ENCODE measurements at places on chromosomes 6 and 20.

- peaks cover 34% of the 10 kb centered on the region for H3K36me3 ChIP-seq
- H3K4me3 ChIP-seq: no peak overlapping the region
- H3K4me1 ChIP-seq: peaks cover 26% of the 10 kb centered on the region
- H3K27me3 ChIP-seq: no peaks in the 10 kb centered on the region
These were observed 4.6 kb downstream of the VARS2 start for GRCh38 chr6:30918670-30919069.

GRCh38 chr6:68756454-68757375, 121.6 kb downstream of the ADGRB3 start:
- H3K27ac ChIP-seq: no peak overlapping the region
- no peaks in the 10 kb centered on the region for H3K27me3 ChIP-seq
- H3K4me3 ChIP-seq: no peak overlapping the region
- no peaks in the 10 kb centered on the region for H3K36me3 ChIP-seq
- H3K4me1 ChIP-seq: no peaks in the 10 kb centered on the region

GRCh38 chr6:296151-297122, 4.2 kb downstream of the DUSP22 start:
- H3K27me3 ChIP-seq: no peaks in the 10 kb centered on the region
- no peak for DNase-seq
- no peak overlapping the region for H3K27ac ChIP-seq
- no peak overlapping the region for H3K4me3 ChIP-seq
- H3K4me1 ChIP-seq: peaks cover 3% of the 10 kb centered on the region
- H3K36me3 ChIP-seq: no peaks in the 10 kb centered on the region

DNA sequence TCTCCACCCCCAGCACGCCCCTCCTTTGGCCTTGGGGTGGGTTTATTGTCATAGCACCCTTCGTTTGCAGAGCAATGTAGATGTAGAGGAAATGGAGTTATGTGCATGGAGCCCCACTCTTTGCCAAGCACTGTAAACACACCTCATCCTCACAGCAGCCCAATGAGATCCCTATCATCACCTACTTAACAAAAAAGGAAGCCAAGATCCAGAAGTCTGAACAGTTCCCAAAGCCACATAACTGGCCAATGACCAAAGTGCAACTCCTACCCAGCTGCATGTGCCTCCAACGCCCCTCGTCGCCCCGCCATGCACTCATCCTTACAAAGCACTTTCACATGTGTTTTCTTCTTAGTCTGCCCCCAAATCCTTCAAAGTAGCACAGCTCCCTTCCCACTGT, 21.8 kb upstream of the FOXQ1 start:
- no peaks in the 10 kb centered on the region for H3K36me3 ChIP-seq
- no peak overlapping the region for H3K27ac ChIP-seq
- no peak for DNase-seq

DNA sequence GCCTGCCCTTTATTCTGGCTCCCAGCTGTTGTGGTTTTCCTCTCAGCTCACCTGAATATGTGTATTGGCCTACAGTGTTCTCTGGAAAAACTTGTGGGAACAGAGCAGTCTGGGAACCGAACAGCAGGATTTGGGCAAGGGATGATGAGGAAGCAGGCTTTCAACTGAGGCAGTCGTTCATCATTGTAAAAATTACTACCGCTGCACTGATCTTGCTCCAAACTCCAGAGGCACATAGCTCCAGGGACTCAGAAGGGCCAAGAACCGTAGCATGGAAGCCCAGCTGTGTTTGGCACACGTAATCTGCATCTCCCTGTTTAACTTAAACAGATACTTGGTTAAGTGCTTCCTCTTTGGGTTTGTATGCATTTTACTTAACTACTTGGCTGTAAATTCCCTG, 48.3 kb upstream of the EEF1A1 start:
- no peaks in the 10 kb centered on the region for H3K36me3 ChIP-seq
- H3K4me3 ChIP-seq: no peak overlapping the region
- no peak overlapping the region for H3K27ac ChIP-seq
- no peaks in the 10 kb centered on the region for H3K4me1 ChIP-seq

DNA sequence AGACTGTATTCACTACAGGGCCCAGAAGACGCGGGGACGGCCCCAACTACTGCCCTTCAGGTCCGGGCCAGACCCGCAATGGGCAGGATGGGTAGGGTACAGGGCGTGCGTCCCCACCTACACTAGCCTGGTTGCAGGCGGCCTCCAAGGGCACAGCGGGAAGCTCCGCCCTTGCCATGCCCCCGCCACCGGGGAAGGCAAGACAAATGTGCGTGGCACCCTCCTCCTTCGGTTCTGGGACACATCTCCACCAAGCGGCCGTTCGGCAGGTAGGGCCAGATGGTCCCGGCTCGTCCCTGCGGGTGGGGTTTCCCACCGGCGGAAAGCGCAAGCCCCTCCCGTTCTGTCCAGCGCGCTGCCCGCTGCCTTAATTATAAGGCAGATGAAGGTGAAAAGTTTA, 5.6 kb downstream of the NXT1 start:
- H3K27me3 ChIP-seq: no peaks in the 10 kb centered on the region
- no peak for DNase-seq
- no peak overlapping the region for H3K27ac ChIP-seq
- no peak overlapping the region for H3K4me3 ChIP-seq
- H3K36me3 ChIP-seq: peaks cover 23% of the 10 kb centered on the region

GRCh38 chr6:38593409-38593808, 46.3 kb downstream of the BTBD9 start:
- H3K27ac ChIP-seq: no peak overlapping the region
- no peak for DNase-seq
- H3K4me3 ChIP-seq: no peak overlapping the region
- H3K4me1 ChIP-seq: peaks cover 10% of the 10 kb centered on the region

DNA sequence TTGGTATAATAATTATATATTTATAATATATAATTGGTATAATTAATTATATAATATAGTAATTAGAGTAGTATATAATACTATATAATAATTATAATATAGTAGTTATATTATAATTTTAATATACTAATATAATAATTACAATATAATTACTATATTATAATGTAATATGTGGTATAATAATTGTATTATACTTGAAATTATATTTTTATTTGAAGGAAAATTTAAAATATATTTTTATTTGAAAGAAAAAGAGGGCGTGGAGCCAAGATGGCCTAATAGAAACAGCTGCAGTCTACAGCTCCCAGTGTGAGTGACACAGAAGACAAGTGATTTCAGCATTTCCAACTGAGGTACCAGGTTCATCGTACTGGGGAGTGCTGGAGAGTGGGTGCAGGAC, 365.9 kb downstream of the MMUT start:
- H3K4me3 ChIP-seq: no peak overlapping the region
- no peak for DNase-seq
- H3K36me3 ChIP-seq: no peaks in the 10 kb centered on the region
- no peaks in the 10 kb centered on the region for H3K4me1 ChIP-seq

- no peaks in the 10 kb centered on the region for H3K27me3 ChIP-seq
- no peak overlapping the region for H3K4me3 ChIP-seq
- H3K4me1 ChIP-seq: no peaks in the 10 kb centered on the region
- no peaks in the 10 kb centered on the region for H3K36me3 ChIP-seq
- DNase-seq: no peak
These were observed 468.7 kb upstream of the ID4 start for GRCh38 chr6:19368511-19368910.

- H3K27ac ChIP-seq: no peak overlapping the region
- no peaks in the 10 kb centered on the region for H3K36me3 ChIP-seq
These were observed 15.9 kb downstream of the SLC12A5 start for GRCh38 chr20:46044896-46045295.

GRCh38 chr20:57247292-57247965, 19.0 kb downstream of the BMP7 start:
- no peak overlapping the region for H3K4me3 ChIP-seq
- H3K27me3 ChIP-seq: peaks cover 7% of the 10 kb centered on the region
- no peak for DNase-seq
- no peaks in the 10 kb centered on the region for H3K36me3 ChIP-seq

GRCh38 chr6:149334201-149334600, 16.7 kb downstream of the TAB2 start:
- no peaks in the 10 kb centered on the region for H3K27me3 ChIP-seq
- H3K27ac ChIP-seq: peak overlapping the region; percentile 97
- DNase-seq: no peak
- no peak overlapping the region for H3K4me3 ChIP-seq

DNA sequence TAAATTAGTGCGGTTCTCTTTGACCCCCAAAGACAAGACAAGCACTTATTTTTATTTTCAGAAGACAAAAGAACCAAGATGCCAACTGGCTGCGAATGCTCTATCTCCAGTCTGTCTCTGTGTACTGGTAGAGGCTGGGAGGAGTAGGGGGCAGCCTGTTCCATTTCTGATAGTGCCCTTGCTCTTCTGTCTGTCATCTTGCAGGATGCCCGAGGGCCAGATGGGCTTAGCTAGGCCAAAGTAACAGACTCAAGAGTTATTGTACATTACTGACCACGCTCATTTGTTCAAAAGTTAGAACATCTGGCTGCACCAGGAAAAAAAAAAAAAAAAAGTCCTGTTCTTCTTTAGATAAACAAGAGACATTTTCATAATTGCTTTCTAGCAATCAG, 198.1 kb upstream of the UST start:
- H3K4me3 ChIP-seq: no peak overlapping the region
- no peaks in the 10 kb centered on the region for H3K4me1 ChIP-seq
- no peak overlapping the region for H3K27ac ChIP-seq

Measured in RWPE2 (cell line).